OCI-LY7 (cell line): ENCODE measurements at places on chromosomes 16 and 17.

DNA sequence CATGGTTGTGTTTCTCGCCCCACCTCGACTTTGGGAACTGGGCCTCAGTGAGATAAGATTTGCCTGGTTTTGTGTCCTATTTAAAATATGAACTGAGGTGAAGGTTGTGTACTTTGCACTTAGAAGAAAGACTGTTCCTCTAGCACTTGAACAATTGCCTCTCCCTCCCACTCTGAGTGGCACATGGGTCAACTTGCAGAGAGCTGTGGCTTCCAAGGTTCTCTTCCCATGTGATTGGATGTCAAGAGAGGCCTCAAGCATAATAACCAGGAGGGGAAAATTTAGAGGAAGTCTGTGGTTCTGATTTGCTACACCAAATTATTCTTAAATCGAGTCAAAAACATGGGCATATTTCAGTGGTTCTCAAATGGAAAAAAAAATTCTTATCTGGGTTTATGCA lies 329.2 kb downstream of the HS3ST3B1 start:
- no peak for DNase-seq

GRCh38 chr16:53041320-53042051 lies 11.2 kb downstream of the CHD9NB start:
- no peak for DNase-seq

GRCh38 chr17:81412490-81413093 lies 17.3 kb downstream of the BAHCC1 start:
- DNase-seq = no peak

DNA sequence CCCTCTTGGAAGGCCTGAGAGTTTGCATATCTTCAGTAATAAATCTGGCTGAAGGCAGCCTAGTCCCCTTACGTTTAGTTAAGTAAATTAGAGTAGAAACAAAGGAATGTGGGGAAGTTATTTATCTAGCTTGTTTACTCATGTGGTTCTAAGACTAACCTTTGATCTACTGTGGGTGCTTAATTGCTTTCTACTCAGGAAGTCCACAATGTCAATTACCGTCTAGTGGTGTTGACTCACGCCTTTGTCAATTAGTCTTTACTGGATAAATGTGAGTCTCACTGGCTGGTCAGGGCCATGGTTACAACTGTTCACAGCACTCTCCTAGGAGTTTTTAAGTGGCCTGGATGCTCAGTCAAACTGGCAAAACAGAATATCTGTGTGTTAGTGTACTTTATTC lies 2338.4 kb downstream of the TP53TG3F start:
- no peak for DNase-seq

DNA sequence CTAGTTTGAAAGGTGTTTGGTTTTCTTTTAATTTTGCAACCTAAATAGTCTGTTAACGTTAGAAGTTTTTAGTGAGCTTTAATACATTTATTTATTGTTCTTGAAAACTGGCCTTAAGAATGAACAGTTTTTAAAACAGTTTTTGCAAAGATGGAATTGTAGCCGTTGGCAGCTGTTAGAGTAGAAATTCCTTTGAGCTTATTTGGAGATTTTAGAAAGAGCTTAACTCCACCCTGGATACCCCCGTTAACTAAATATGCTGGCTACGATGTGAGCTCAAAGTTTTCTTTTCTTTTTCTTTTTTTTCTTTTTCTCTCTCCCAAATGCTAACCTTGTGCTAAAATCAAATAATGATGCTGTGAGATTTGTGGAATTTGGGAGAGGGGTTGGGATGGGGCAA lies 75.2 kb downstream of the COX10 start:
- no peak for DNase-seq

GRCh38 chr16:30927789-30928378 lies 4.5 kb downstream of the FBXL19 start:
- DNase-seq = peak; percentile 66

DNA sequence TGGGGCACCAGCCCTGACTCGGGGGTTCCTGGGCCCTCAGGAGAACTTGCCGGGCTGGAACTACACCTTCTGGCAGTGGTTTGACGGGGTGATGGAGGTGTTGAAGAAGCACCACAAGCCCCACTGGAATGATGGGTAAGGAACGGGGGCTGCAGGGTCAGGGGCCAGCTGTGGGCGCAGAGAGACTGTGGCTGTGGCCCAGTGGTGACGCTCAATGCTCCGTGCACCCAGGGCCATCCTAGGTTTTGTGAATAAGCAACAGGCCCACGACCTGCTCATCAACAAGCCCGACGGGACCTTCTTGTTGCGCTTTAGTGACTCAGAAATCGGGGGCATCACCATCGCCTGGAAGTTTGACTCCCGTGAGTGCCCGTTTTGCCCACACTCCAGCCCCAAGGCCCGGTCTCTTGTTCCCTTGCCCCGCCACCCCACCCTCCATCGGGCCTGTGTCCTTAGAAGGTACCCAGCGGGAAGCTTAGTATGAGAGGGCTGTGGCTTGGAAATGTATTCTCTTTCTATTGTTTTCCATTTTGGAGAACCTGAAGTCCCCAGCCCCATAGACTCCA lies 19.1 kb downstream of the STAT5A start:
- no peak for DNase-seq

DNA sequence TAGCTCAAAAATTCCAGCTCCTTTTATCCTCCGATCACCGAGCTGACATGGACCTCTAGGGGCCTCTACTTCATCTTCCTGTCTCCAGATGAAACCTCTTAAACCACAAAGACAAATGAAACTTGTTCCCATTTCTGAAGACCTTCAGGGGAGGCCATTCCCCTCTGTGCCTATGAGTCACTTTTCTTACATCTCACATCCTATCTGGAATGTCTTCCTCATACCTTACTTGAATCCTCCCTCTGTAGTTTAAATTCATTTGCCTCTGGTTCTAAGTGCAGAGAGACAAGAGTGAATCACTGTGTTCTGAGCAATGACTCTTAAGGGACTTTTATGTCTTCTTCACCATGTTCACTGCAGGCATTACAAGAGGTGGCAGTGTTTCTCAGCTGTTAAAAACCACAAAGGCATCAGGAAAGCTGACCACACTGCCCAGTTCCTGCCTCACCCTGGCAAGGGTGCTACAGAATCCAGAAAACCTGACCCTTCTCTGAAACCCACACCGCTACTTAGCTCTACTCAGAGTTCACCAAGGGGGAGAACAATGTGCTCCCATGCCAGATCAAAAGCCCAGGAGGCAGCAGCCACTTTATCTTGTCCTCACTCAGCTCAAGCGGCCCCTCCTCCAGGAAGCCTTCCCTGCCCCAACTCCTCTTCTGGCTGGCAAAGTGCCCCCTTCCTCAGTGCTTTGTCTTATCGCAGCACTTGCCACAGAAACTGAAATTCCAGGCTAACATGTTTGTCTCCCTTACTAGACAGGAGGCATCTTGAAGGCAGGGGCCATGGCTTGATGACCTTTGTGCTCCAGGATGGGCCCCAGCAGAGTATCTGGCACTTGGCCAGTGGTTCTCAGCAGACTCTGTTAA lies 6.4 kb downstream of the CUEDC1 start:
- no peak for DNase-seq

DNA sequence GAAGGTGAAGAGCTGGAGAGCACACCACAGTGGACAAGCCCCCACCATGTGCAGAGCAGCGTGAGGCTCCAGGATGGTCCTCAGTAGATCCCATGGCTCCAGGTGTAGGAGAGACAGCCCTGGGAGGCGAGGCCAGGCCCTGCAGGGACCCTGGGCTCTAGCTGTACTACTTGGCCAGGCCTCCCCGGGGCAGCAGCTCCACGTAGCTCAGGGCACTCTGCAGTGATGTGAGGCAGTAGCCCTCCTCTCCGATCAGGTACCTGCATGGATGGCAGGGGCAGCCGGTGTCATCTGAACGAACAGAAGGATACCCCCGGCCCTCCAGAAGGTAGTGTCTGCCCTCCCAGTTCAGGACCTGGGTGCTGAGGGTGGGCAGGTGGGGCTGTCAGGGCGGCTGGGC lies 6.2 kb upstream of the SPATA2L start:
- no peak for DNase-seq

DNA sequence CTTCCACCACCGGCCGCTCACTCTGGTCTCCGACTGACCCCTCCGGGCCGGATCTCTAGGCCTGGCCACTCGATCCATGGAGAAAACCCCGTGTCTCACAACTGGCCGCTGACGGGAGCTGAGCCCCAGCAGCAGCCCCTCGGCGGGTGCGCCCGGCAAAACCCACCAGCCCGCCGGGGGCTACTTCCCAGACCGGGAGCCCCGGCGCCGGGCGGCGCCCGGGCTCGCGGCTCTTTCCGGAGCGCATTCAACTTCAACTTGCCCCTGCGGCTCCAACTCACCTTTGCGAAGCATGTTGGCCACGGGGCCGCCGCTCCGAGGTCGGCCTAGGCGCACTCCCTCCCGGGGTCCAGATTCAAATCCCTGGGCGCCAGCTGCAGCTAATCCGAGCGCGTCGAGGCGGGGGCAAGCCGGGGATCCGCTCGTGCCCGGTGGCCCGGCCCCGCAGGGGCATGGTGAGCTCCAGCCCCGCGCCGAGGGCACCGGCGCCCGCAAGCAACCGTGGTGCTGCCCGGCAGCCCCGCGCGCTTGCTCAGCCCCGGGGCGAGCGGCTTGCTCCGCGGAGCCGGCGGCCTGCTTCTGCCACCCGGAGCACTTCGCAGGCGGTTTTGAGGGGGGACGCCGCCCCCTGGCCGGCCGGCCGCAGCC lies 438 bp downstream of the RTN4RL1 start:
- no peak for DNase-seq

DNA sequence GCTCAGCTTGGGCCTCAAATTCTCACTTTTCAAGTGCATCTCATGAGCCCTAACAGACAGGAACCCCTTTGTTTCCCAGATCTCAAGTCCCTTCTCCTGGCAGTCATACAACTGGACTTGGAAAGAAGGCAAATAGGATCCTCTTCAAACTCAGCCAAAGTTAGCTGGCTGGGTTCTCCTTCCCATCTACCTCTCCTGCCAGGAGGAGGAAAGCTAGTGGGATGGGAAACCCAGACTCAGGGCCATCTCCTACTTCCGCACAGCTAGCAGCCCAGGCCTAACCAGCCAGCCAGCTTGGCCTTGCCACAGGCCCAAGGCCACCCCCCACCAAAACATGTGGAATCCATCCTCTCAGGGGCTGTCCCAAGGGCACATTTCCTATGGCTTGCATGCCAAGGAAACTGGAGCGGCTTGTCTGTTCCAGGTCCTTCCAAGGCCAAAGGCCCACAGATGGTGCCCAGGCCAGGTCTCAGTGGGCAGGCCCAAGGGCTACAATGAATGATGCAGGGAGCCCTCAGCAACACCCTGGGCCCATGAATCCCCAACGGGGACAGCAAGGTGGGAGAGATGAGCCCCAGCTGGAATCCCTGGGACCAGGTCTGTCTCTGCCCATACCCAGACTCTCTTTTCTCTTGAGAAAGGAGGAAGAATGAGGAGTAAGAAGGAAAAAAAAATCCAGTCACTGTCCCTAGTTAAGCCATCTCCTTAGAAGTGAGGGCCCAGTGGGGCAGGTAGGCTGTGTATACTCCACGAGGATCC lies 1.7 kb downstream of the SMARCD2 start:
- no peak for DNase-seq

DNA sequence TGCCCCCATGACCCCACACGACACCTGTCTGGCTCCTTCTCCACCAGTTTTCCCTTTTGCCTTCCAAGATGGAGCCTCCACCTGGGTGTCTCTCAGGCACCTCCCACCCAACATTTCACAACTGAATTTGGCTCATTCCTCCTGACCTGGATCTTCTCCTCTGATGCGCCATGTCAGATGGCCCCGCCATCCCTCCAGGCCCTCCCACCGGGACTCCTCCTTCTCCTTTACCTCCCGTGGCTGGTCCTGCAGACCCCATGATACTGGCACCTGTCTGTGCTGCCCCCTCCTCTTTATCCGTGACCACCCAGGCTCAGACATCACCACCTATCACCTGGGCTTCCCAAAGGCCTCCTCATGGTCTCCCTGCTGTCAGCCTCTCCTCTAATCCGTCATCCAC lies 4.7 kb downstream of the TRPV3 start:
- DNase-seq = no peak

DNA sequence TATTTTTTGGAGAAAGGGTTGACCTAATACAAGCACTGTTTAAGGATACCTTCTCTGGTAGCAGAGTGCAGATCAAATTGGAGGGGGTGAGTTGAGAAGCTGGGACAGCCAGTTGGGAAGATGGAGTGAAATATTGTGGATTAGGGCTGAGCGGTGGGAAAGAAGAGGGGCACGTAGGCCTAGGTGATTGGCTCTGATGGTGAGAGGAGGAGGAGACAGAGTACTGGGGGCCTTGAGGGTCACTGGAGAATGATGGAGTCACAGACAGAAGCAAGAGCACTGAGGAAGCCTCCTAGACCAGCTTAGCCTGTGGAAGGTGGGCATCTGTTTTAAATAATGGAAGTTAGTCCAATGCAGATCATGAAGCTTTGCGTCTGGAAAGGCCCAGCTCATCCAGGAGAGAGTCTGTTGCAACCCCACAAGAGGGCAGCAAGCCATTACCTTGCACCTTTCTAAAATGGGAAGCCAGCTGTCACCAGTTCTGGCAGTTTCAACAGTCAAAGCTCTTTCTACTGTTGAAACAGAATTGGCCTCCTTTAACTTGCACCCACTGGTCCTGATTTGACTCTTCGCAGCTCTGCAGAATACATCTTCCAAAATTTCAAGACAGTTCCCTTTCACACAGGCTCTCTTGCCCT lies 11.8 kb downstream of the SLC9A5 start:
- DNase-seq = peak; percentile 77

GRCh38 chr17:47267354-47267828 lies 13.8 kb downstream of the ITGB3 start:
- no peak for DNase-seq

DNA sequence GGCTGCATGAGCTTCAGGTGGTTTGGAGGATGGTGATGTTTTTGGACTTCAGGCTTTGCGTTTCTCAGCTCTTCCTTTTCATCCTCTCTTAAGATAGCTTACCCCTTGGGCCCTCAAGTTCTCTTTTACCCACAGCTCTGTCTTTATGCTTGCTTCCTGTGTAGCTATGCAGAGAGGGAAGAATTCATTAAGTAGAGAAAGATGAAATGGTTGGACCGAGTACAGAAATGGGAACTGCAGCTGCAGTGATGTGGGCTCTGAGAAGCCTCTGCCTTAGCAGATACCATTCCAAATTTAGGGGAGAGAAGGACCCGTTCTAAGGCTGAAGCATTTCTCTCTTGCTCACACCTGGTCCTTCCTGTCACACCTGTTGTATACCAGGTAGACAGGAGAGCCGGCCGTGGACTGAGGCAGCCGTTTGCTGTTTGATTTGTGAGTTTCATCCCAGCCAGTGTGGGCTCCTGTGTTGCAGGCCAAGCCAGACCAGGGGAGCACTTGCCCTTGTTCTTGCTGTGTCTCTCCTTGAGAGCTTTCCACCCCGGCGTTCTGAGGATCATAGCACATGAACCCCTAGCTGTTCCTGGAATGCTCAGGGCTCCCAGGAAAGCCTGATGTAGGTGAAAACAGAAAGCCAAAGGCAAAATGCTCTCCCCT lies 392.7 kb downstream of the CPPED1 start:
- peak; percentile 77 for DNase-seq

- DNase-seq = peak; percentile 19
These were observed 593 bp downstream of the GFER start for GRCh38 chr16:1984347-1985225.
